ENCODE measurements at places on chromosomes 16 and 17. TPM values are rescaled to one million over a fixed set of nuclear protein-coding genes. Genes with fewer than 3 reads are reported as not detected.

TRAF7 gene
- total RNA-seq = 62.9 TPM

NEURL4 gene
- total RNA-seq = 33.7 TPM

TMEM98 gene
- total RNA-seq = 44.3 TPM

ALDOA gene
- total RNA-seq = 1,736 TPM

ALDH3A1 gene
- 1,194 TPM for total RNA-seq

FA2H gene
- total RNA-seq = 39.3 TPM

QPRT gene
- 0.86 TPM for total RNA-seq

Data from A549 treated with dexamethasone at 1 μM for 4 hours (cell line).